ENCODE measurements at places on chromosomes 6 and 20.

GRCh38 chr6:43948527-43949485, 178.4 kb downstream of the MRPL14 start:
- no peak for DNase-seq

GRCh38 chr6:39218868-39219567, 10.3 kb downstream of the KCNK5 start:
- DNase-seq, result no peak

DNA sequence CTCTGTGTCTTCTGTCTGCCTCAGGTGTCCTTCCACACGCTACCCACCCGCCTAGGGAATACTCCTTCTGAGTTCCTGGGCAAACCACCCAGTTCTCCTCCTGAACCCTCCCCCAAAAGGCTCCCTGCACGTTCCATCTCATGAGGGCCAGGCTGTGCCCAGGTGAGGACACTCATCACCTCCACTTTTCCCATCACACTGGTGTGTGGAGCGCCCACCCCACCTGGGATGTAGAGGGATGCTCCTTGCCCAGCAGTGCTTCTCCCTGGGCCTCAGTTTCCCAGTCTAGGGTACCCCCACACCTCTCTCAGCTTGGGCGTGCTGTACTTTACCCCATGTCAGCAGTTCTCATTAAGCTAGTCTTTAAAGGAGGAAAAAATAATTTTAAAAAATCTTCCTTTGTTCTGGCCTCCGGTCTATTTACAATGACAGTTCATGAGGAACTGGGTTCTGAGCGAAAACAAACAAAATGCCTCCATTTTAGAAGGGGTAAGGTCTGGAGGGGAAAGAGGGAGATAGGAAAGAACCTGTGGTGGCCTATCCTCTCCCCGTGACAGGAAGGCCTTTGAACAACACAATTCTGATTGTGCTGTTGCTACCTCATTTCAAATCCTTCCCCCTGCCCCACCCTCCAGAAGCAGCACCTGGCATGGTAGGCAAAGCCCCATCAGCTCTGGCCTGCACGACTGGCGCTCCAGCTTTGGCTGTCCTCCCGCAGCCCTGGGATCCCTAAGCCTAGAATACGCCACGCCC, 1.7 kb upstream of the C20orf203 start:
- no peak for DNase-seq

DNA sequence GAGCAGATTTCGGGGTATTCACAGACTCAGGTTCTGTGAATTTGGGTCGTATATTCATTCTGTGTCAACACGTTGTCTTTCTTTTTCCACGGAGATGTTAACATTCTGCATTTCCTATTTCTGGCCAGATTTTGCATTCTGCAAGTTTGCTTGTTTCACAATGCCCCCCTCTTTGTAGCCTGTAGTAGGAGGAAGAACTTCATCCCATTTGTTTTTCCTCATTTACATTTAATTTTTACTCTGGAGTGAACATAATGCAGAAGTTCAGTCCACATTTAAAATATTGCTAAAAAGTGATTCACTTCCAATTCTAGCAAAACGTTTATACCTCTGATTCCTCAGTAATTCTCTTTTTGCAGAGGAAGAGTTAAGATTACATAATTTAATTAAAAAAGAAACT, 12.9 kb downstream of the TAGAP start:
- DNase-seq, result no peak

- DNase-seq, result no peak
These were observed 223.0 kb upstream of the SYNCRIP start for GRCh38 chr6:85865420-85866369.

GRCh38 chr20:51070621-51071020, 47.7 kb upstream of the KCNG1 start:
- no peak for DNase-seq

DNA sequence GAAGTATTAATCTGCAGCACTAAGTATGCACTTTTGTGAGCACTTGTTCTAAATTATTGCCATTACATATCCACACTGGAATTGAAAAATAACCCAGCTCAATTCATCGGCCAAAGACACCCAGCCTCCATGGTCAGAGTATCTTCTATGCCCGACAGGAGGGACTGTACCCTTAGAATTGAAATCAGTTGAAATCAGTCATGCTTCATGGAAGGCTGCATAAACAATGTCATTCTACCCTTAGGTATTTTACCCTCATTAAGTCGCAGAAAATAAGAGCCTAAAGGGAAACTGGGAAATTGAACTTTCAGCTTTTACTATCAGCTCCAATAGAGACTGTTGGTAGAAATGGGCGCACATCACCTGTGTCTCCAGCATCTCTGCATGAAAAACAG, 2.9 kb upstream of the RAMACL start:
- DNase-seq, result no peak

DNA sequence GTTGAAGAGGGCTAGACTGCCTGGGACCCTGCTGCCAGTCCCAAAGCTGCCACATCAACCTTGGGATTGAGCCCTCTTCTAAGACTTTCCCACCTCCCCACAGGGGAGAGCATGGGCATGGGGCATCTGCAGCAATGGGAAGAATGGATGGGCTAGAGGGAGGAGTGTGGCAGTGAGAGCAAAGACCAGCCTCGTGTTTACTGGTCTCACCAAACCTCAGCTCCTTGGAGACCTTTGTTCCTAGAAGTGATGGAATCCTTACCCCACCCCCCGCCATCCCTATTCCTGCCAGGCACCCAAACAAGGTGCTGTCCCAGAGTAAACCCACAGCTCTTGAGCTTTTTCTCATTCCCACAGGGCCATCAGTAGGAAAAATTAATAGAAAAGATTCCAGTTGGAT, 20.0 kb upstream of the ARMC12 start:
- DNase-seq, result no peak

DNA sequence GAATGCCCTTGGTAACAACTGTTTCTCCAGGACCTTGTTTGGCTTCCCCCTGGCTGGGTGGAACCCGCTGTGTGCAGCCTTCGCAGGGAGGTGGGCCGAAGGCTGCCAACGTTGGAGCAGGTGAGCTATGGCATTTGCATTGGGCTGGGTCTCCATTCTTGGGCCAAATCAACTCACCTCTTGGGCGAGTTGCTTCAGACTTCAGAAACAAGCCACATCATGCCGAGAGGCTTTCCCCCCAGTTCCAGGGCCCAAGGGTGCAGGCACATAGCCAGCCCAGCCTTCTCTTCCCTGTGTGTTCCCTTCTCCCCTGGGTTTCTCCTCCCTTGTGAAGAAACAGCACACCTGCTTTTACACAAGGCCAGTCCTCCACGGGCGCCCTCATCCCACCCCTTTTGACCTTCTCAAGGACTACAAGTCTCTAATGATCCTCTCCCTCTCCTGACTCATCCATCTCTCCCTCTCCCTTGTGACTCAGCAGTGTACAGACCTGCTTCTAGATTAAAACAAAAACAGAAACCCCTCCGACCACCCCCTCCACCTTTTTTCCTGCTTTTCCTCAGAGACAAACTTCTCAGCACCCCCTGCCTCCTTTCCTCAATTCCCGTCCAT, 41.6 kb downstream of the FAM209B start:
- DNase-seq, result no peak

GRCh38 chr6:31797588-31797987, 2.0 kb upstream of the VARS1 start:
- no peak for DNase-seq

DNA sequence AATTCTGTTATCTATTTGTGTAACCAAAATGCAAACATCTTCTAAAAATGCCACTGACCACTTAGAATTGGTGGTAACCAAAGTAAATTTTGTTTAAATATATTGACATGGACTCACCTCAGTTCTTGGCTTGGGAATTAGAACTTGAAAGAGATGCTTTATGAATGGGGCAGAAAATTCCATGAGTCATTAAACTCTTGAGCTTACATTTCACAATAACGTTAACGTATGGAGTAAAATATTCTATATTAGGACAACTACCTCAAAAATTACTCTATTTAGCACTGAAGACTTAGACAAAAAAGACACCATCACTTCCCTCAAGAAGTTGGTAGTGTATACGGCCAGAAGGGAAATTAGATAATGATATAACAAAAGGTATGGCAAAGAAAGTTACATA, 752.2 kb upstream of the MARCKS start:
- DNase-seq, result no peak

GRCh38 chr20:51643390-51643789, 100.9 kb upstream of the NFATC2 start:
- no peak for DNase-seq

DNA sequence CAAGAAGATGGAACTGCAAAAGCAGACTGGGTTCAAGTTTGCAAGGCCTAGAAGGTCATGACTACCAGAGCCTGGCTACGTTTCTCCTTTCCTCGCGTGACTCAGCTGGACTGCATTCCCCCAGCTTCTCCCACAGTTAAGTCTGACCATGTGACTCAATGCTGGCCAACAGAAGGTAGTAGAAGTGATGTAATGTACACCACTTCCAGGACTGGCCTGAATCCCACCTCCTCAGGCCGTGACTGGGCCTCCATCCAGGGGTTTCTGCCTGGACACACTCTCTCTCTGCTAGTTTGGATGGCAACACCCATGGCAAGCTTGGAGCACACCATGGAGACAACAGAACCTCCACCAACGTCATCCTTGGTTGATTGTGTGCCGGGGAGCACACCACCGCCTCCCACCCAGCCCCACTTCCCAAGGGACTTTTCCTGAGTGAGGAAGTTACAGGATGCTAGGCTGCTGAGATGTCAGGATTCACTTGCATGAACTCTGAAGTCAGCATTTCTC, 112.0 kb upstream of the CDYL start:
- no peak for DNase-seq

All from stimulated activated CD8-positive, alpha-beta memory T cell treated with anti-CD3 and anti-CD28 coated beads, Interleukin-15, amount 100 ng/mL, for 24 hours (primary cell).